ENCODE measurements at places on chromosomes 11 and 22.

DNA sequence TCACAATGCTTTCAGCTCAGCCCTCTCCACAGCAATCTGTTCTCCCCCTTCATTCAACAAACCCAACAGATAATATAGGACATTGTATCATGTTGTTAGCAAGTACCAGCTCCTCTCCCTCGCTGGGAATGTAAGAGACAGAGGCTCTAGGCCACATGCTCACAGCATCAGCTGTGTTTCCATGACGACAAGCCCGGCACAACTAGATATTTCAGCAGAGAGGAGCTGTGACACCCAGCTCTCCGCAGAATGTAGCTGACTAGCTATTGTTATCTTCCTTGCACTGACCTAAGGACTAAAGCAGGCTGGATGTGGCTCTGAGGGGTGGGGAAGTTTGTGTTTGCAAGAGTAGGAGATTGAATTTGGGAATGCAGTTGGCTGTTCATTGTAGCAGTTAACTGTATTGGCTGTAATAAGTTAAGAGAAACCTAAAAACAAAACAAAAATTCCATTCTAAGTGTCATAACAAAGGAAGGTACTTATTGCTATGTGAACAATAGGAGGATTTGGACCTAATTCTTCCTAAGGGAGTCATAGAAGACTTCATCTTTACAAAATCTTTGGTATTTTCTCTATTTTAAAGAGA is 28.0 kb upstream of the RRAS2 start:
- DNase-seq, result no peak

- no peak for DNase-seq
Observed at GRCh38 chr22:38165922-38166593, 15.6 kb downstream of the PLA2G6 start.

- DNase-seq, result no peak
Observed at GRCh38 chr11:65310215-65310614, 4.5 kb upstream of the CDC42EP2 start.

GRCh38 chr11:65172600-65172999 is 2.6 kb downstream of the SPDYC start:
- DNase-seq, result no peak

- no peak for DNase-seq
Observed at GRCh38 chr11:2826679-2827056, 58.9 kb downstream of the CDKN1C start.

- DNase-seq, result peak; percentile 87
Observed at GRCh38 chr11:118010738-118011461, 24.7 kb downstream of the IL10RA start.

DNA sequence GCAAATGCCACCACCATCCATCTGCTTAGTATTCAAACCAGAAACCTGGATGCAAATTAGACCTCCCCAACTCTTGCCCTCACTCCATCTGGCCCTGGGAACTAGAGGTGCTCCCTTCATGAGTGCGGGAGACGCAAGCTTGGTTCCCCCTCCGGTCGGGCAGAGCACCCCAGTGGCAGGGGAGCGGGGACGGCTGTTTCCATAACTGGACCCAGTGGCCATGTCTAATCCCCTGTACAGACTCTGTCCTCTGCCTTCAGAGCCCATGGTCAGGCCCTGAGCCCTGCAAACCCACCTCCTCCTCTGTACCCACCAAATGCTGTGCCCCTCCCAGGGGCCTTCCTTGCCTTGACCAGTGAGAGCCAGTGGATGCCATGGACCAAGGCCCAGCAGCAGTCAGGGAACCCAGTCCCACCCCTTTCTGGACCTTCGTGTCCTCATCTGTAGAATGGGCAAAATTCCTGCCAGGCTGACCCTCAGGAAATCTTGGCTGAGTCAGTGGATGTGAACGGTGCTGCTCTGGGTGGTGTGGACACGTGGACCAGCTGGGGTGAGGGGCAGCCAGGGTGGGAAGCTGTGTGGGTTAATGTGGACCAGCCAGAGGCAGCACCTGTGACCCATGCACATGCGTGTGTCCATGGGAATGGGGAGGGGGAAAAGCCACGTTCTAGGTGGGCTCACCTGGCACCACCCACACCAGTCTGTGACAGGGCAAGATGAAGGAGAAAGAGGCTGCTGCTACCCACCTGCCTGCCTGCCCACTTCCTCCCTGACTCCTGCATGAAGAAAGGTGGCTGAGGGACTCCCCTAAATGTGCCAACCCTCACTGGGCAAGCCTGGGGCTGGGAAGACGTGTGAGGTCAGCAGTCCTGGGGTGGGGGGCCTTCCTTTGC is 72.8 kb downstream of the LRRC32 start:
- no peak for DNase-seq

GRCh38 chr11:31450841-31451240 is 58.6 kb downstream of the IMMP1L start:
- no peak for DNase-seq

DNA sequence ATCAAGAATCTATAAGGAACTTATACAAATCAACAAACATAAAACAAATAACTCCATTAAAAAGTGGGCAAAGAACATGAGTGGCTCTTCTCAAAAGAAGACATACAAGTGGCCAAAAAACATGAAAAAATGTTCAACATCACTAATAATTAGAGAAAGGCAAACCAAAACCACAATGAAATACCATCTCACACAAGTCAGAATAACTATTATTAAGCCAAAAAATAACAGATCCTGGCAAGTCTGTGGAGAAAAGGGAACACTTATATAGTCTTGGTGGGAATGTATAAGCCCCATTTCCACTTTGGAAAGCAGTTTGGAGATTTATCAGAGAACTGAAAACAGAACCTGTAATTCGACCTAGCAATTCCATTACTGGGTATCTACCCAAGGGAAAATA is 921.0 kb downstream of the KCNA4 start:
- DNase-seq, result no peak

DNA sequence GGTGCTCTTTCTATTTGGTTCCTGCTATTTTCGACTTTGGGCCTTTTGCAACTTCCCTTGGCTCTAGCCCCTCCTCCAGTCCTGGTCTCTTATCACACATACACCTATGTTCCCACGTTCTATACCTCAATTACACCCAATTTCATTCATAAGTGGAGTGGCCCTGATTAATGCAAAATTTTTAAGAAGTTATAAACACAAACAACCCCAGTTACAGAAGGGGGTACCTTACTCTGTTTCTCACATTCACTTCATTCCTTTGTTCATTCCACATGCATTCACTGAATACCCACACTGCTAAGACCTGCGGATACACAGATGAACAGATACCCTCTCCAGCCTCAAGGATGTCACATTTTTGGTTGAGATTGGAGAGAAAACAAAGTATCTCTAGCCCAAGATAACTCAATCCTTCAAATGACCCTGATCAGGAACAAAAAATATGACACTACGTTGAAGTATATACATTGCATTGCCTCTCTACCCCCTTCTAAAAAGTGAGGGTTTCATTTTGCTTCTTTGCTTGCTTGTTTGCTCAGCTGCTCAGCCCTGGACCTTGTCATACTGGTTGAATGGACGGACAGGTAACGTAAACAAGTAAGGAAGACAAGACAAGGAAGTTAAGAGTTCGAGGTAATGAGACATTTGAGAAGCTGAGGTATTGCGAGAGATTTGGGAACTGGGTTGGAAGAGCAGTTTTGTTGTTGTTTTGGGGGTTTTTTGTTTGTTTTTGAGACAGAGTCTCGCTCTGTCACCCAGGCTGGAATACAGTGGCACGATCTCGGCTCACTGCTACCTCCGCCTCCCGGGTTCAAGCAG is 3.6 kb upstream of the VPS37C start:
- no peak for DNase-seq

- DNase-seq, result no peak
Observed at GRCh38 chr11:65459552-65459951, 37.0 kb downstream of the NEAT1 start.

GRCh38 chr11:20861322-20861721 is 191.9 kb downstream of the NELL1 start:
- no peak for DNase-seq

DNA sequence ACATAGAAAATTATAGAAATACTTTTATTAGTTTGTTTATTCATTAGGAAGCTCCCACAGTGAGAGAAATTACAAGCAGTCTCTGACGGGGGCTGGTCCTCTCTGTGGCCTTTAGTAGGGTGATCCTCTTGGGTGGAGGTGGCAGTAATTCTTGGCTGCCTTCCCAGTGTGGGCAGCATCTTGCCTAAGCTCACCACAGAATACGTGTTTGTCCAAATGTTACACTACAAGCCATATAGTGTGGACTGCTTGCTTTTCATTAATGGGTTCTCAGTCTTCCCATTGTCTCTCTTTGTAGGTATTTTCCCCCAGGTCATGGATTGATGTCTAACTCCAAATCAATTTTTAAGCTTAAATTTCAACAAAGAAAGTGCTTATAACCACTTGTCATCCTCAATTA is 43.3 kb downstream of the ENDOD1 start:
- DNase-seq, result no peak

GRCh38 chr11:41795004-41795403 is 335.6 kb upstream of the LRRC4C start:
- DNase-seq, result no peak

DNA sequence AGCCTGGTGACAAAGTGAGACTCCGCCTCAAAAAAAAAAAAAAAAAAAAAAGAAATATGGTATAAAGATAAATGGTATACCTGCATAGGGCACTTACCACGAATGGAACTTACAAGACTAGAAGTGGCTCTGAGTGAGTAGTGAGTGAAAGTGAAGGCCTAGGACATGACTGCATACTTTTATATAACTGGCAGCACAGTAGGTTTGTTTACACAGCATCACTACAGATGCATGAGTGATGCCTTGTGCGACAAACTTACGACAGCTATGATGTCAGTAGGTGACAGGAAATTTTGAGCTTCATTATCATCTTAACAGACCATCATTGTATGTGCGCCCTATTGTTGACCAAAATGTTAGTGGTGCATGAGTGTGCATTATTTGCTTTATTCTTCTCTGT is 17.7 kb downstream of the XRCC6 start:
- DNase-seq, result no peak

DNA sequence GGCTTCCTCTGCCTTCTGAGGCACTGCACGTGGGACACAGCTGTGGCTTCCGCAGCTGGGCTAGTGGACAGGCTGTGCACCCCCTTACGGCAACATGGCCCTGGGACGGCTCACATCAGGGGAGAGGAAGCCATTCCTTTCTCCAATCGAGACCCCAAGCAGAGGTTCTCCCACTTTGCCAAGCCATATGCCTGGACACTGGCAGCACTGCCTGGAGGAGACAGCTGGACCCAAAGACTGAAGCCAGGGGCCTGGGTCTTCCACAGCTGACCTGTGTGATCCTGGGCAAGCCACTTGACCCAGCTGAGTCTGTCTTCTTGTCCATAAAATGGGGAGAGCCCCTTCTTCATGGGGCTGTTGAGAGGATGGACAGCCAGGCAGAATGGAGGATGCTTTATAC is 65.4 kb downstream of the SHISAL1 start:
- no peak for DNase-seq

GRCh38 chr11:640021-640706 is 3.1 kb downstream of the DRD4 start:
- DNase-seq, result no peak

- DNase-seq, result no peak
Observed at GRCh38 chr22:41766476-41766875, 34.0 kb upstream of the CCDC134 start.

DNA sequence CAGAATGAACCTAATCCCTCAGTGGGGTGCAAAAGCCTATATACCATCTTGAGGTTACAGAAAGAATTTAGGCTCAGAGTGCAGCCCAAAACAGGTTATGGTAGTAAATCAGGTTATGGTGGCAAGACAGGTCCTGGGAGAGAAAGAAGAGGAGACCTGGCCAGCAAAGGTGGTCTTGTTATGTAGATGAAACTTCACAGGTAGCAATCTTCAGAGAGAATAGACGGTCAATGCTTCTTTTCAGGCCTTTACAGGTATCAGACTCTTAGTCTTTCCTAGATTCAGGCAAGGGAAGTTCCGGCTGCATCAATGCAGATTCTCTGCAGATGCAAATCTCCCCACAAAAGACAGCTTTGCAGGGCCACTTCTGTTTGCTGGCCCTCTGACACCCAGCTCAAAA is 45.8 kb upstream of the SORL1 start:
- DNase-seq, result no peak

DNA sequence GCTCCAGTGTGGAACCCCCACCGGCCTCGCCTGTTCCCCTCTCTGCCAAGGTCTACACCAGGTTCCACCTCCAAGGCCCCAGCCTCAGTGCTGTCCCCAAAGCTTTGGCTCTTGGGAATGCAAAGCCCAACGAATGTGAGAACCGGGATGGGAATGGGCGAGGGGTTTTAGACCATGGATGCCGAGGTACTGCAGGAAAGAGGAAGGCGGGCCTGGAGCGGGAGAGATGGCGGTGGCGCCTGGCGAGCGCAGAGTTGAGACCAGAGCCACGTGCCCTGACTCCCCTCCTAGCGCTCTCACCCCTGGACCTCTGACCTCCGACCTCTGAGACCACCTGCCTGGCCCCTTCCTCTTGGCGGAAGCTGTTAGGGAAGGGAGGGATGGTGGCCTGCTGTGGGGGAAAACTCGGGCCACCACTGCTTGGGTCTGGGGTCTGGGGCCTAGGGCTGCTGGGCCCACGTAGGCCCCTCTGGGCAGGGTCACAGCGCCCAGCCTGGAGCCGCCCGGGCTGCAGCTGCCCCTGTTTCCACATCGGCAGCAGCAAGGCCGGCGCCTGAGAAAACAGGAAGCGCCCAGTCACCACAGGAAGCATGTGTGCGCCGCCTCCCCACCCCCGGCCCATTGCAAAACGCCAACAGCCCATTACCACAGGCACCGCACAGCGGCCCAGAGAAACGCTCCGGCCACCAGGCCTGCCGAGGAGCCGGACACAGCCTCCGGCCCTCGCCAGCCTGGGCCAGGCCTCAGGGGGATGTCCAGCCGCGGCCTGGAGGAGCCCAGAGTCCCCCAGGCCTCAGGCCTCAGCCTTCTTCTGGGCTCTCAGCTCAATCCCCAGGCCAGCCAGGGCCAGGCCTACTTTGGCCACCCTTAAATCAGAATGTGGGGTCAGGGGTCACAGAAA is 13.8 kb upstream of the SLC39A13 start:
- no peak for DNase-seq

GRCh38 chr11:75966537-75967287 is 151.7 kb downstream of the UVRAG start:
- DNase-seq, result no peak

GRCh38 chr11:119709171-119709570 is 19.8 kb downstream of the NECTIN1 start:
- no peak for DNase-seq

DNA sequence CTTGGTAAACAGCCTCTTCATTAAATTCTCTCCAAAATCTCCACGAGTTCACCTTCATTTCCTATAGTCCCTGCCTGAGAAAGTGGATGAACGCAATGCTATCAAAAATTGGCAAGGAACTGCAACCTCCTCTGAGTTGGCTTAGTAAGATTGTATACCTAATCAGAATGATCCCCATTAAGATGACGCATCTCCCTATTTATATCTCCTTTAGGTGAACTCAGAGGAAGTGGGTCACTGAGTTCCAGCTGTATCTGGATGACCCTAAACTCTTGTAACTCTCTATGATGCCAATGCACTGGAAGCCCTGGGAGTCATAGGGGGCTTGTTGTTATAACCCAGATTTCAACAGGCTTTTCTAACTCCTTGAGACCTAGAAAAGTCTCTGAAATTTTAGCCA is 48.2 kb downstream of the OR10A6 start:
- no peak for DNase-seq
